ENCODE measurements at places on chromosomes 11 and 22.

- no peak for DNase-seq
These were observed 434.7 kb downstream of the TBC1D22A start for GRCh38 chr22:47196881-47197772.

GRCh38 chr11:113260541-113260940 is 53.8 kb upstream of the TTC12 start:
- DNase-seq: no peak

- no peak for DNase-seq
These were observed 11.6 kb upstream of the PDE2A start for GRCh38 chr11:72685560-72686480.

GRCh38 chr22:35868938-35869337 is 151.3 kb downstream of the APOL5 start:
- no peak for DNase-seq

GRCh38 chr11:10026514-10026913 is 267.5 kb downstream of the SBF2 start:
- no peak for DNase-seq

GRCh38 chr11:35321532-35322317 is 97.6 kb downstream of the SLC1A2 start:
- no peak for DNase-seq

- DNase-seq: no peak
These were observed 9.6 kb upstream of the CERK start for GRCh38 chr22:46747646-46748045.

DNA sequence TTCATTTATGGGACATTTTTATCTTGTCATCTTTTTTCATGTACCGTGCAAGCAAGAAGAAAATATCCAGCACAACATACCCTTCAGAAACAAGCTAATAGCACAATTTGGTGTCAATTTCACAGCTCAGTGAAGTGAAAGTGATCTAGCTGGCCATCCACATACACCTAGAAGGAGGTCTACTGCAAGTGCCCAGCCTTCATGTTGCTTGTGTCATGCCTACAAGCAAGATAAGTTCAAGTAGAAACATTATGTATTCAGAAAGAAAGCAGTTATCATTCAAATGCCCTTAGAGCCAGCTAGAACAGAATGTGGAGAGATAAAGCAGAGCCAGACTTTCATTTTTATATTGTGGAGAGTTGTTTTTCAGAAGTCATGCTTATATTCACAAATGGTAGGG is 325.7 kb upstream of the PITPNB start:
- DNase-seq: no peak

DNA sequence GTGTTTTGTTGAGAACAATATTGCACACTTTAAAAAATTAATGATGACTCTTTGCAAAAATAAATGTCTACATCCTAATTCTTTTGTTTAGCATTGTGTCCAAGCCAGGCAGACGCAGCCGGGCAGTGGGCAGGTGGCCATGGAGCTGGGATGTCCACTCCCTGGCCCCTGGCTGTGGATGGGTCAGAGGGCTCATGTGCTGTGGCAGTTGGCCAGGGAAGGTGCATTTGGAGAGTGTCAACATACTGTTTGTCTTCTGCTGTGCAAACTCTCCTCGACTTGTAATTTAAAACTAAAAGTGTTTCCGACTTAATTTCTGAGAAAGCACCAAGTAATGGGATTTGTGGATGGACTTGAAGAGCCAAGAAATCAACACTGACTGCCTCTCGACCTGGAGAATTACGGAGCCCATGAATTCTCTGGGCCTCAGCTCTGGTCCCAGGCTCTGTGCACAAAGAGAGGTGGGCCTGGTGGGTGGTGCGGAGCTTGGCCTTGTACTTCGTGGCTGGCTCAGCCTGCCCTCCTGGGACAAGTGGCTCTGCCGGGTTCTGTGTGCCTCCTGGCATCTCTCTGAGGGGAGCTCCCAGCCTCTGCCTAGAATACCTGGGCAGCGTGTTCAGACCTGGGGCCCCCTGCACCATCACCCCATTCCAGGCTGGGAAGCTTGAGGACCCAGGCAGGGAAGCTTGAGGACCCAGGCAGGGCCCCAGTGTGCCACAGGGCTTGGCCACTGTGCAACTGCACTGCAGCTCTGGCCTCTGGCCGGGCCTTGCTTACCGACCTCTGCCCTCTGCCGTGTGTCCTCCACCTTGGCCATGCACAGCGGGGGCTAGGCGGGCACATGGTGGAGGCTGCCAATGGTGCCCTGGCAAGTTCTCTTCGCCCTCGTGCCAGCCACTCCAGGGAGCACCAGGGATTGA is 46.4 kb downstream of the RTN4R start:
- DNase-seq: no peak

GRCh38 chr11:63298258-63298657 is 54.9 kb upstream of the SLC22A25 start:
- no peak for DNase-seq

DNA sequence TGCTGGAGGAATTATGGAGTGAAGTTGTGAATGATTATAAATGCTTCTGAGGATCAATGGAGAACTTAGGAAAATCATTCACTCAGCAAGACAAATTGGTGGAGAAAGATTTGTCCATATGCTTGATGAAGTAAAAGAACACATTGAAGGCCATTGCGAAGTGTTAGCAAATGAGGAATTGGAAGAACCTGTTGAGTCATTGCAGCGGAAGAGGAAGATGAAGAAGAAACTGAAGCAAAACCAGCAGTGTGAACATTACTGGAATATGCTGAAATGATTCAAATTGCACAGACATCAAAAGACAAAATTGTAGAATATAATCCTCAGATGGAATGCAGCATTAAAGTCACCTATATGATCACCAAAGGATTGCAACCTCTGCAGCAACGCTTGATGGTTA is 168.1 kb downstream of the ADAMTS15 start:
- DNase-seq: no peak

- no peak for DNase-seq
These were observed 127.0 kb upstream of the C11orf58 start for GRCh38 chr11:16611401-16611921.

GRCh38 chr22:35172442-35172841 is 84.9 kb upstream of the HMGXB4 start:
- no peak for DNase-seq

DNA sequence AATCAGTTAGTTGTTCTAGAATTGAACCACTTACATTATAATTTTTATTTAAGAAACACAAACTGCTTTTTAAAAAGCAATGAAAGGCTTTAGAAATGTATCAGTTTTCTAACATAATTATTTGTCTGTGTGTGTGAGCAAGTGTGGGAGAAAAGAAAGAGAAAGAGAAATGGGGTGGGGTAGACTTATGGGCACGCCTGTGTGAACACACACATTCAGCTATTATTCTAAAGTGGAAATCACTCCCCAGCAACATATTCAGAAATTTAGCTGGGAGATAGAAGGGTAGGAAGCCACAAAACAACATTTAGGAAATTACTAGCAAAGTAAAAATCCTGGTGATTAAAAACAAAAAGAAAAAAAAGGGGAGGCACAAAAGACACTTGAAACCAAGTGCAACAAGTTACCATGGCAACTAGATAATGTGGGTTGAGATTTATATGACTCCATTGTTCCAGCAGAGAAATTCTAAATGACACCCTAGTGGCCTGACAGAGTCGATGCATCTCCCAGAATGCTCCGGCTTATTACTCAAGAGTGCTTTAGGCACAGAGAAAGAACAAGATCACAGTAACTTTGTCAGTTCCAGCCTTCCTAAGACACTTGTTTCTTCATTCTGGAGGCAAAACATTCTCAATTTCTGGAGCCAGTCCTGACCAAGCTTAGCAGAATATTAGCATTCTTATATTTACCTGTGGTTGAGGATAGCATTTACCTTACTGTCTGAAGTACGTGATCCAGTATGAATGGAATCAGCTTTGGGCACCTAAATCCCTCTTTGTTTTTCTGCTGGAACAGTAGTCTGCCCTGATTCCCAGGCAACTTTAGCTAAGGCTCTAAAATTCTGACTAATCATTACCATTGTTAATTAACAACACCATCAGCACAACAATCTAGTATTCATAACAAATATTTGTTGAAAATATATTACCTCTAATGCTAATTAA is 444.4 kb downstream of the DLG2 start:
- no peak for DNase-seq

Data from stimulated activated CD4-positive, alpha-beta T cell treated with anti-CD3 and anti-CD28 coated beads, TNF-alpha, amount 100 ng/mL, for 1 hour (primary cell).